IMR-90 (cell line): ENCODE measurements at places on chromosomes 3 and 15. TPM values are rescaled to one million over a fixed set of nuclear protein-coding genes. Genes with fewer than 3 reads are reported as not detected.

DNA sequence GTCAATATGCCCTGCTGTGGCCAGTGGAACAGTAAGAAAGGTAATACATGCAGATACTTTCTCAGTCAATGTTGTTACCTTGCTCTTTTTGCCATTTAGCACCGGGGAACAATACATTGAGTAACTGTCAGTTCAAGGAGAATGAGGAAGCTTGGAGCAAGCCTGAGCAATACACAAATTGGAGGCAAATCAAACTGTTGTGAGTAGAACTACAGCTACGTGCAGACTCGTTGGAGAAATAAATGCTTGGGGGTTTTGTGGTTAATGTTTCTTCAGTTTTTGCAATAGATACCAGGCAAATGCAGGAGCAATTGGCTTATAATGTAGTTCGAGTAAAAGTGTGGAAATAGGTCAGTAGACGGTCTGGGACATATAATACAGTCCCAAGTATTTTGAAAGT, 587.3 kb upstream of the ROBO1 start:
- no peaks in the 10 kb centered on the region for H3K36me3 ChIP-seq
- H3K4me3 ChIP-seq, result no peak overlapping the region
- H3K27me3 ChIP-seq, result no peaks in the 10 kb centered on the region
- no peaks in the 10 kb centered on the region for H3K4me1 ChIP-seq

Gene SERPINI1
- total RNA-seq, result 0.36 and 1.1 TPM in 2 replicates

- no peak overlapping the region for H3K4me3 ChIP-seq
- DNase-seq, result peak; percentile 74
- peaks cover 14% of the 10 kb centered on the region for H3K4me1 ChIP-seq
- no peaks in the 10 kb centered on the region for H3K27me3 ChIP-seq
These were observed 43.1 kb downstream of the BHLHE40 start for GRCh38 chr3:5022187-5022965.

GRCh38 chr3:120793601-120794000, 51.1 kb downstream of the GTF2E1 start:
- DNase-seq, result peak; percentile 28
- no peaks in the 10 kb centered on the region for H3K36me3 ChIP-seq
- no peak overlapping the region for H3K4me3 ChIP-seq
- H3K27ac ChIP-seq, result no peak overlapping the region

DNA sequence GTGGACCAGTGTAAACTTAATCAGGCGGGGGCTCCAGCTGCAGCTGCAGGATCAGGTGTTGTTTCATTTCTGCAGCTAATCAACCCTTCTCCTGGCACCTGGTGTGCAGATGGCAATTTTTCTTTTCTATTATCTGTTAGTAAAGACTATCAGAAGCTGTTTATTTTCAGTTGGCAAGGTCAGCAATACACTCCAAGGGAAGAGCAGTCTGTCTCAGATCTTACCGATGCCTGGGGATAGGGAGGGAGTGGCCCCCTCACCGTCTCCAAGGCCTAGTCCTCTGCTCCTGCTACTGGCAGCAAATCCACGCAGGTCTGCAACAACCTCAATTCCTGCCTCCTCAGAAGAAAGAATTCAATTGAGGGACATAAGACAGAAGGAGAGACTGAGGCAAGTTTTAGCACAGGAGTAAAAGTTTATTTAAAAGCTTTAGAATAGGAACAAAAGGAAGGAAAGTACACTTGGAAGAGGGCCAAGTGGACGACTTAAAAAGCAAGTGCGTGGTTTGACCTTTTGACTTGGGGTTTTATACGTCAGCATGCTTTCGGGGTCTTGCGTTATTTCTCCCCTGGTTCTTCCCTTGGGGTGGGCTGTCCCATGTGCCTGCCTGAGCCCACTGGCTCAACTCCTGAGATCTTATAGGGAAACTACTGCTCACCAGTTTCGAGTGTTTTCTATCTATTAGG, 9.2 kb downstream of the CCRL2 start:
- no peak for DNase-seq
- no peaks in the 10 kb centered on the region for H3K36me3 ChIP-seq
- peaks cover 2% of the 10 kb centered on the region for H3K4me1 ChIP-seq
- no peak overlapping the region for H3K27ac ChIP-seq
- no peak overlapping the region for H3K4me3 ChIP-seq
- H3K27me3 ChIP-seq, result peaks cover 6% of the 10 kb centered on the region; the same call in 1 of the 2 replicates

- H3K4me1 ChIP-seq, result peaks cover 7% of the 10 kb centered on the region
- H3K36me3 ChIP-seq, result no peaks in the 10 kb centered on the region
These were observed 67.7 kb upstream of the WNT5A start for GRCh38 chr3:55554634-55555425.

- peaks cover 34% of the 10 kb centered on the region for H3K27me3 ChIP-seq
- no peaks in the 10 kb centered on the region for H3K4me1 ChIP-seq
- H3K4me3 ChIP-seq, result no peak overlapping the region
- no peak overlapping the region for H3K27ac ChIP-seq
- H3K36me3 ChIP-seq, result no peaks in the 10 kb centered on the region
These were observed 137.7 kb downstream of the NSMCE3 start for GRCh38 chr15:29131840-29132420.

Gene WNT5A
- total RNA-seq, result 204 and 224 TPM in 2 replicates

DNA sequence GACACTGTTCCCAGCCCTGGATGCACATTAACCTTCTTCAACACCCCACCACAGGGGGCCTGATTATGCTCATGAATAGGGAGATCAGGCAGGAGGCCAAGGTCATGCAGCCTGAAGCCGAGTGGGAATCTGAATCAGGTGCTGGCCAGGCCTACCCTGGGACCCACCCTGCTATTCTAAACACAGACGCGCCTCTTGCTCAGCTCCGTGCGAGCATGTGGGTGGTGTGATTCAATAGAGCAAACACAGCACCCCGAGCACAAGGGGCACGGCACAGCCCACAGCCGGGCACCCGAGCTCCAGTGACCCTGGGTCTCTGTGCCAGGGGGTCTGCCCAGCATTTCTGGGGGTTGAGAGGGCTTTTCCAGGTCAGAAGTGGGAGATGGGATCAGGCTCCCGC, 24.6 kb upstream of the GRIP2 start:
- no peak overlapping the region for H3K27ac ChIP-seq
- H3K4me1 ChIP-seq, result no peaks in the 10 kb centered on the region
- no peak for DNase-seq
- peaks cover 45% of the 10 kb centered on the region; the same call in 1 of the 2 replicates for H3K27me3 ChIP-seq
- no peaks in the 10 kb centered on the region for H3K36me3 ChIP-seq
- no peak overlapping the region for H3K4me3 ChIP-seq

Gene TRPM1
- 0.28 TPM in 1 of 2 replicates, not detected in the other for total RNA-seq

DNA sequence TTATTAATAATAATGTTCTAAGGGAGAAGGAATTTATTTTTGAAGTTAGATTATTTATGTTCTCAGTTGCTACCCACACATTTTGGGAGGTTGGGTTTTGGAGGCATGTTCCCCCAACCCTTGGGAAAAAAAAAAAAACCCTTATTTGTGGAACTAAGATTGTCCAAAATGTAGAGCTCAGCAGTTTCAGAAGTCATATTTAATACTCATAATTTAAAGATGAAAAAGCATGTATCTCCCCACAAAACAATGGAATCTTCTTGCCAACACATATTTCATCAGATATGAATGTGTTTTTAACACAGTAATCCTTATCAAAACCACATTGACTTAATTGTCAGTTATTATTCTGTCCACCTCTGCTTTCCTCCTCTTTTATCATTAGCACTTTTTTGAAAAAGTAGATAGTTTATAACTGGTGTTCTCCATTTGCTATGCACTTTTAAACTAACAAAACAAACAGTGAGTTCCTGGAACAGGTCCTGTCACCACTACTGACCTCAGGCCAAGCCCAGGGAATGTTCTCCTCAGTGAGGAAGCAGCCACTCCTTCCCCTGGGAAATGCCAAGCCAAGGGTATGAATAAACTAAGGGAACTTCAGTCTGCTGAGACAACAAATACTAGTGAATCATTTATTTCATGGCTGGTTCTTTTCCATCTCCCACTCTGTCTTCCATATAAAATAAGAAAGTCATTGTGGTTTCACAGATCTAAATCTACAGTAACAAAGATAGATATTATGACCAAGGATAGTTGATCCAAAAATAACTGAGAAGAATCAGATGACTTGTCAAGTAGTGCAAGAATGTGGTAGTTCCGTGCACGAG, 414.4 kb upstream of the ALCAM start:
- peaks cover 4% of the 10 kb centered on the region for H3K4me1 ChIP-seq
- no peak overlapping the region for H3K27ac ChIP-seq
- H3K4me3 ChIP-seq, result no peak overlapping the region
- H3K36me3 ChIP-seq, result no peaks in the 10 kb centered on the region
- peak; percentile 88 for DNase-seq

- peaks cover 19% of the 10 kb centered on the region; the same call in 1 of the 2 replicates for H3K27me3 ChIP-seq
- no peaks in the 10 kb centered on the region for H3K36me3 ChIP-seq
- H3K4me3 ChIP-seq, result no peak overlapping the region
- peaks cover 9% of the 10 kb centered on the region; the same call in 1 of the 2 replicates for H3K4me1 ChIP-seq
- DNase-seq, result no peak
These were observed 77.5 kb downstream of the CHDH start for GRCh38 chr3:53768478-53769459.

- H3K27ac ChIP-seq, result no peak overlapping the region
- no peak for DNase-seq
- H3K27me3 ChIP-seq, result no peaks in the 10 kb centered on the region
- no peaks in the 10 kb centered on the region for H3K4me1 ChIP-seq
- H3K36me3 ChIP-seq, result no peaks in the 10 kb centered on the region
- no peak overlapping the region for H3K4me3 ChIP-seq
These were observed 13.0 kb downstream of the IL16 start for GRCh38 chr15:81209635-81210034.

DNA sequence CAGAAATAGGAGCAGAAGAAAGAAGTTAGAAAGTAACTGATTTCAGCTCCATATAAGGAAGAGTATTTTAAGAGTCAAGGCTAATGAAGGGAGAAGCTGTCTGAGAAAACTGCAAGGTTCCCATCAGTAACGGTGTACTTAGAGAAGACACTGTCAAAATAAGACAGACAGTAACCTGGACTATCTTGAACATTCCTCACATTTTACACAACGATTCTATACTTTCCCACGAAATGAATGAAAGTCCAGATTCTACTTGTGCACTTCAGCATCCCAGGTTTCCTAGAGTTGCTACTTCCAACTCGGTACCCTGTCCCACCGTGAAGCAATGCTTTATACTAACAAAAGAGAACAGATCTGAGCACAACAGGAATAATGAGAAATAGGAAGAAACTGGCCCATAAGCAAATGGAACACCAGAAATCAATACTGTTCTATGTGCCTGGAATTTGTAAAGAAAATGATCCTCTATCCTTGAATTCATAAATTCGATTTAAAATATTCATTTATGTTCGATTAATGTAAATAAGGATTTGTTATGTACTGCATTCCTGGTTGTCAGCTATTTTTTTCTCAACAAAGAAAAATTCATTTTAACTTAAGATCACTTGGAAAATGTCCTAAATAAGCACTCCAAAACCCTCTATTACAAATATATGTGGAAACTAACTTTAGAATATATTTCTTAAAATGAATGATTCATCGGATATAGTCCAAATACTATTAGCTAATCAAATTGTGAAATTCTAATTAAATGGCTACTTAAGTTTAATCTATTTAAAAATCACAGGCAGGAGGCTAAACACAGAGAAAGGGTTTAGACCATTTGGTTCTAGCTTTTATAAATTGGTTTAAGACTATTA, 1.5 kb downstream of the C3orf70 start:
- H3K27ac ChIP-seq, result no peak overlapping the region
- no peaks in the 10 kb centered on the region; the same call in 1 of the 2 replicates for H3K4me1 ChIP-seq
- H3K4me3 ChIP-seq, result no peak overlapping the region; the same call in 1 of the 2 replicates
- DNase-seq, result no peak

Gene TTC21A
- total RNA-seq, result 0.56 and 0.90 TPM in 2 replicates

DNA sequence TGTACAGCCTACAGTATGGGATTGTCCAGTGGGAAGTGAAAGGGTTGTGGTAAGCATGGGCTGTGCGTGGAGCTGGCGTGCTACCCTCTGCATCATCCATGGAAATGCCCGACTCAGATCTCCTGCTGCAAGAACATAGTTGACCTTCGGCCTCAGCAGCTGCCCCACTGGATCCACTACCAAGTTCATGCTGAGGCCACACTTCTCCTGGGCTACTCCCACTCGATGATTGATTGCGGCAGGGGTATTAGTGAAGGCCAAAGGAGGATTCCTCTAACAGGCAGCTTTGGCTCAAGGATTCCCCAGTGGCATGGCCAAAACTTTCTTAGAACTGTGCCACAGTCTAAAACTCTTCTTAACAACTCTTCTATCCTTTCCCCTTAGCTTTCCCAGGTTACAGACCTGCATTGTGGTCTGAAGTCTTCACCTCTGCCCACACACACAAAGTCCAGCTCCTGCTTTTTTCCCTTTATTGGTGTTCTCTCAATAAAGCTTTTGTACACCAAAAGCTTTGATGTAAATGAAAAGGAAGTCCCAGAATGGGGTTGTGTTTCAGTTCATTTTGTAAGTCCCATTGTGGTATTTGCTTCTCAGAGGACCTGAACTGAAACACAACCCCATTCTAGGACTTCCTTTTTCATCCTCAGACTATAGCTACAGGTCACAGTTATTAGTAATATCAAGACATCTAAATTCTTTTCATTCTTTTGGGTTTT, 4.9 kb upstream of the TBC1D5 start:
- no peak overlapping the region for H3K4me3 ChIP-seq
- no peak overlapping the region for H3K27ac ChIP-seq
- H3K27me3 ChIP-seq, result no peaks in the 10 kb centered on the region; the same call in 1 of the 2 replicates
- H3K36me3 ChIP-seq, result no peaks in the 10 kb centered on the region
- no peak for DNase-seq

GRCh38 chr15:56537881-56538280, 72.9 kb upstream of the MNS1 start:
- H3K4me1 ChIP-seq, result no peaks in the 10 kb centered on the region
- H3K4me3 ChIP-seq, result no peak overlapping the region
- H3K36me3 ChIP-seq, result no peaks in the 10 kb centered on the region
- H3K27ac ChIP-seq, result no peak overlapping the region
- no peak for DNase-seq

GRCh38 chr3:182808041-182808770, 14.9 kb downstream of the ATP11B start:
- H3K36me3 ChIP-seq, result no peaks in the 10 kb centered on the region
- H3K27ac ChIP-seq, result no peak overlapping the region
- no peak for DNase-seq
- H3K4me1 ChIP-seq, result peaks cover 1% of the 10 kb centered on the region; the same call in 1 of the 2 replicates
- H3K27me3 ChIP-seq, result no peaks in the 10 kb centered on the region

Gene AGBL1
- total RNA-seq, result not detected in 2 replicates

- no peak for DNase-seq
- no peaks in the 10 kb centered on the region for H3K4me1 ChIP-seq
- H3K27me3 ChIP-seq, result no peaks in the 10 kb centered on the region
- no peak overlapping the region for H3K4me3 ChIP-seq
These were observed 34.6 kb downstream of the NR2E3 start for GRCh38 chr15:71844916-71845315.

Gene SI
- not detected in 2 replicates for total RNA-seq

GRCh38 chr3:135756106-135756668, 209.3 kb upstream of the PPP2R3A start:
- no peak overlapping the region for H3K27ac ChIP-seq
- no peak overlapping the region for H3K4me3 ChIP-seq

DNA sequence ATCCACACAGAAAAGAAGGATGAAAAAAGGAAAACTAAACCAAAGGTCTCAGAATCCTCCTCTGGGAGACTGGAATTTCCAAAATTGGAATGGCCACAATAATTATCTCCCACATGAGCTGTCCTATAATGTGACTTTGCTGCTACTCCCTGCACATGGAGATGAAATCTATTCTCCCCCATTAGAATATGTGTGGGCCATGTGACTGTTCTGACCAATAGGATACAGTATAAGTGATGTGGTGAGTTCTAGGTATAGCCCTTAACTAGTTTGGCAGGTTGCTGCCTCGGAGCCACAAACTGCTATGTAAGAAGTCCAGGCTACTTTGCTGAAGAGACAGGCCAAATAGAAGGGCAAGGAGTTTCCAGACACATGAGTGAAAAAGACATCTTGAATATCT, 5.2 kb downstream of the TRIM59 start:
- peaks cover 4% of the 10 kb centered on the region; the same call in 1 of the 2 replicates for H3K4me1 ChIP-seq
- no peak for DNase-seq

Gene MLF1
- total RNA-seq, result 5.2 and 7.5 TPM in 2 replicates
